Activated naive CD4-positive, alpha-beta T cell treated with anti-CD3 and anti-CD28 coated beads, Interleukin-2, amount 50 U/mL, for 16 hours (primary cell): ENCODE measurements at places on chromosomes 12 and 14.

- no peak for DNase-seq
Observed at GRCh38 chr12:122990961-122991622, 10.6 kb downstream of the ARL6IP4 start.

GRCh38 chr14:74419086-74419485 lies 6.9 kb downstream of the SYNDIG1L start:
- no peak for DNase-seq

- DNase-seq = no peak
Observed at GRCh38 chr12:68375756-68376695, 43.9 kb upstream of the MDM1 start.

DNA sequence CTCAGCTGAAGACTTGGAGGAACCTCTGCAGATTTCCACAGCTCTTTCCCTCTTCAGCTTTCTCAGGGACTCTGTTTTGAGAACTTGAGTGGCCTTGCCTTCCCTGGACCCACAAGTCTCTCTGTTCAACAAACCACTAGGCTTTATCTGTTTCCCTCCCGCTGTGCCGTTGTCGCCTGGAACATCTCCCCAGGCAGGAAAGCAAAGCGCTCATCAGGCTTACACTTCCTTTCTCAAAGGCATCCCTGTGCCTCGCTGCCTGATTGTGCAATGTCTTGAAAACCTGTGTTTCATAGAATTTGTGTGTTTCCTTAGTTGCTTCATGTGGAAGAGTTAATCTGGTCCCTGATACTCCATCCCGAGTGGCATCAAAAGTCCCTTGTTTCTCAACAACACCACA lies 64.1 kb downstream of the PPM1A start:
- no peak for DNase-seq

- no peak for DNase-seq
Observed at GRCh38 chr12:27575090-27575761, 51.2 kb downstream of the PPFIBP1 start.

DNA sequence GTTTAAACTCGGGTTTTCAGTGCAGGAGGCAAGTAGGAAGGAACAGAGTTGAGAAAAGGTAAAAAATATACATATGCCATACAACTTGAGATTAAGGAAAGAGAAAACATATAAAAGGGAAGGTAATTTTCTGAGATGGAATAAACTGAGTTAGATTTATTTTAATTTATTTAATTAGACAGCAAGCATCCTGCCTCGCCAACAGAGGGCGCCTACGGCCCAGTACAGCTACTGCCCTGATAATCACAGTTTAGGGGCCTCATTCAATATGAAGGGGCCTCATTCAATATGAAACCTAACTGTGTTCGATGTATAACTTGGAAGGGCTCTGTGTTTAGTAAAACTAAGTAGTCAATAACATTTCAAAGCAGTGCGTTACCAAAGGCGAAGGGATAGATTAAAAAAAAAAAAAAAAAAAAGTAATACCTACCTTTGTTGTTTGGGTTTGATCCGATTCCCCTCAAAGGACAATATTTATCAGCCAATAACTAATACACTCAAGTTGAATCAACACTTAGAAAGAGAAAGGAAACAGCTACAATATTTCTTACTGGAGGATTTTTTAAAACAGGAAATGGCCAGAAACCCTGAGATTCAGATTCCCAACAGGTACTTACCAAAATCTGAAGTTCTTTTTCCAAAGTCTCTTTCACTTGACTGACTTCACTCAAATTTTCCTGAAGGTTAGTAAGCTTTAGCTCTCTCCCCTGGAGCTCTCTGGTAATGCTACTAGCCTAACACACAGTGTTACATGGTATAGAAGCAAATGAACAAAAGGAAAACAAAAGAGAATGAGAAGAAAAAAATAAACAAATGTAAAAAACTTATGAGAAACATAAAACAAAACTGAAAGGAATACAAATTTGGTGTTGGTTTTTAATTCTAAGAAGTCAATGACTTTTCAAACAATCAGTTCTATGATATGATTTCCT lies 70.0 kb upstream of the VPS33A start:
- peak; percentile 54 for DNase-seq

- DNase-seq = no peak
Observed at GRCh38 chr12:23428758-23429157, 520.7 kb downstream of the SOX5 start.

DNA sequence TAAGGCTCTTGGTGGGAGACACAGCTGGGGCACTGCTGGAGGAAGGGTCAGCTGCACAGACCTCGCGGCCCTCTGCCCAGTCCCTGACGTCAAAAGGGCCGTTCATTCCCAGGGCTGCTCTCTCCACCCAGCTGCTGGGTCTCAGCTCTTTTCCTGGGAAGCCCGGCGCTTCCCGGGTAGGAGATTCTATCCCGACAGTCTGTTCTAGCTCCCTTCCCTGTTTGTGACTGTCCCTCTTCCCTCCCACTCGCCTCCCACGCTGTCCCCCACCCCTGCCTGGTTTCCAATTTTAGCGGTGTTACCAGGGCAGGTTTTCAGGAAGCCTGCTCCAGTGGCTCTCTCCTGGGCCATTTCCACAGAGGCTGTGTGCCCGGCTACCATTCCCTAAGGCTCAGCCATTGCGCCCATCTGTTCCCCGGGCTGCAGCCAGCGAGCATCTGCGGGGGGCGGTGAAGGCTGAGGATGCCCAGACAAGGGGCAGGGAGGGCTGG lies 186.6 kb downstream of the CACNA1C start:
- no peak for DNase-seq

DNA sequence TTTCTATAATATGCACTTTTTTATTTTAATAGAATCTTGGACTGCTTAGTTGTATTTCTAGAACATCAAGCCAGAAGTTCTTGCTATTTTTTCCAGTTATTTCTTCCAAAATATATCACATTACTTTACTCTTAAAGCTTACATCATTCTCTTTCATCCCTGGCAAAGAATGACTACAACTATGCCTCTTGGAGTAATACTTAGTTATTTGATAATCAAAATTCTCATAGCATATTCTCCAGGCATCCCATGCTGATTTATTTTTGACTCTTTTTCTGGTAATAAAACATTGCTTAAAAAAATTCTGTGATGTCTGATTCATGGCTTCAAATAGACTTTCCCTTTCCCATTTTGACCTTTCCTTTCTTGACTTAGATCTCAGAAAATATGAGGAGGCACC lies 118.7 kb upstream of the TSPAN8 start:
- no peak for DNase-seq

- no peak for DNase-seq
Observed at GRCh38 chr14:22796087-22796707, 19.0 kb downstream of the SLC7A7 start.

GRCh38 chr14:100778951-100779690 lies 46.8 kb upstream of the MEG3 start:
- no peak for DNase-seq

GRCh38 chr14:105201925-105202513 lies 20.9 kb upstream of the NUDT14 start:
- no peak for DNase-seq

- DNase-seq = no peak
Observed at GRCh38 chr12:99278899-99279298, 368.7 kb upstream of the GARIN6 start.

- DNase-seq = peak; percentile 92
Observed at GRCh38 chr12:69157023-69157655, 82.2 kb upstream of the CPSF6 start.

DNA sequence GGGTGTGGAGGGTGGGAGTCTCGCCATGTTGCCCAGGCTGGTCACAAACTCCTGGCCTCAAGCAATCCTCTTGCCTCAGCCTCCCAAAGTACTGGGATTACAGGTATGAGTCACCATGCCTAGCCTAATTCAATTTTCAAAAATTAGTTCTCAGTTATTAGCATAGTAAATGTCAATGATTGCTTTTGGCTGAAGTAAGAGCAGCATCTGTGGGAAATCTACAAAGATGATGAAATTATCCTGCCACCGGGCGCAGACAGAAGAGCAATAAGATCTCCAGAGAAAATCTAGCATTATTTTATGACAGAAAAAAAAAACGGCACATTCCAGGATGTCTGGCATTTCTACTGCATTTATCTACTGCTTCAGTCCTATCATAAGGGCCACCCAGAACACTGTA lies 97.9 kb upstream of the DAAM1 start:
- no peak for DNase-seq

- no peak for DNase-seq
Observed at GRCh38 chr12:49956663-49957569, 4.8 kb upstream of the AQP5 start.

DNA sequence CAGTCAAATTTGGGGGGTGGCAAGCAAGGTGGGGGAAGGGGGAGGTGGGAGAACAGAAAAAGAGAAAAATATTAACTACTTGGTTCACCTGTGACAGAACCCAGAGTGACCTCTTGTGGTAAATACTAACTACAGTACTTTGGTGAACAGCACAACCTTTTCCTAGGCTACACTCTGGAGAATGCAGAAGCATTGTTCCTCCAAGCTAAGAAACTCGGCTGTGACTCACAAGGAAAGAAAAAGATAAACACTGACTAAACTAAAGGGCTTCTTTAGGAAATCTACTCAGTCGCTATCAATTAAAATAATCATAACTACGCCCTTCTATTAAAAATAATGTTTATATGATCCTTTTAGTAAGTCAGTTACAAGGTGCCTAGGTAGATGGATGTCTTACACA lies 5.4 kb downstream of the KCNH5 start:
- DNase-seq = no peak

DNA sequence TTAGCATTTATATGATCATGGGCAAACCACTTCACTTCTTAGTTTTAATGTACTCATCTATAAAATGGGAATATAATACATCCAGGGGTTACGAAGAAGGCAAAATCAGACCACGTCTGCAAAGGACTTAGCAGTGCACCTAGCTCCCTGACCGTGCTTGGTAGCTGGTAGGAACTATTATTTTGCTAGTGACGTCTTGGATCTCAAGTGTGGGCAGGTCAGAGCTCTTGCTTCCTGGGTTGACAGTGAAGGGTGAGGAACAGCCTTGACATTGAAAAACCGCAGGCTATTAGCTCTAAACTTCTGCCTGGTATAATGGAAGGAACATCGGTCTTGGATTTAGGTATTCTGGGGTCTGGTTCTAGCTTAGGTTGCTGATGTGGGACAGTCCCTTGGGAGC lies 89.3 kb upstream of the MED13L start:
- no peak for DNase-seq

DNA sequence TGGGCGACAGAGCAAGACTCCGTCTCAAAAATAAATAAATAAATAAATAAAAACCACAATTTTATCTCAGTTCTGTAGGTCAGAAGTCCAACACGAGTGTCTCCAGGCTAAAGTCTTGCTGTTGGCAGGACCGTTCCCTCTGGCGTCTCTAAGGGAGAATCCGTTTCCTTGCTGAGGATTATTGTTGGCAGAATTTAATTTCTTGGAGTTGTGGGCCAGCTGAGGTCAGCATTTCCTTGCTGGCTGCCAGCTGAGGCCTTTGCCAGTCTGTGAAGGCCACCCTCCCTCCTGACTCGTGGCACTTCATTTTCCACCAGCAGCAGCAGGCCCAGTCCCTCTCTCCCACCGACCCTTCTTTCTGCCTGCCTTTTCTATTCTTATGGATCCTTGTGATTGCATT lies 17.2 kb downstream of the PSMC1 start:
- no peak for DNase-seq

DNA sequence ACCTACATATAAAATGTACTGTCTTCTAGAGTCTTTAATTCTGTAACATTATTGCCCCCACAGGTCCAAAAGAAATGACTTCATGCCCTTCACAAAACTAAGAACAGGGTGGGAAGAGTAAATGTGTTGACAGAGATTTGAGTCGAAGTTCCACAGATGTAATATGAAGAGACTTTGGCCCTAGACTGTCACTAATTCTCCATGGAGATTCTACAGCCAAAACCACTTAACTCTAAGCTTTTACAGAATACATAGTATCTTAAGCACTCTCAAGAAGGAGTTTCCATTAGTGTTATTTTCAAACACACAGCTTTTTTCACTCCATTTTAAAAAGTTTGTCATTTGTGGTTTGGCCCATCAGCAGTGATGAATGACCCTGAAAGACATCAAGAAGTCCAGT lies 56.3 kb downstream of the ABCC9 start:
- DNase-seq = no peak

DNA sequence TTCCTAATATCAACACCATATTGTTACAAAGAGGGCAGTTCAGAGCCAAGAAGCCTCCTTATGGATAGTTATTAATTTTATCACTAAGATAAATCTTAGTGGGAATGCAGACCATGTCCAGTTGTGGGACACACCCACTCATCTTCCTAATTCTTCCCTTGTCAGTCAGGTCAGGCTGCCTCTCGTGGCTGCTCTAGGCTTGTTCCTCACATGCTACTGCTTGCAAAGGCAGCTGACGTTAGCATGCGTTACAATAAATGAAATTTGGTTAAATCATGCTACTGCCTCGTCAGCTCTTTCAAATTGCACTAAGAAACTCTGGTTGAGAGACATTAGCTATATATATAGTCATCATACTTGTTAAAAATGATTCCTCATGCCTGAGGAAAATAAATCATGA lies 108.4 kb downstream of the CAND1 start:
- no peak for DNase-seq

GRCh38 chr14:77559381-77559780 lies 57.1 kb downstream of the SPTLC2 start:
- no peak for DNase-seq

DNA sequence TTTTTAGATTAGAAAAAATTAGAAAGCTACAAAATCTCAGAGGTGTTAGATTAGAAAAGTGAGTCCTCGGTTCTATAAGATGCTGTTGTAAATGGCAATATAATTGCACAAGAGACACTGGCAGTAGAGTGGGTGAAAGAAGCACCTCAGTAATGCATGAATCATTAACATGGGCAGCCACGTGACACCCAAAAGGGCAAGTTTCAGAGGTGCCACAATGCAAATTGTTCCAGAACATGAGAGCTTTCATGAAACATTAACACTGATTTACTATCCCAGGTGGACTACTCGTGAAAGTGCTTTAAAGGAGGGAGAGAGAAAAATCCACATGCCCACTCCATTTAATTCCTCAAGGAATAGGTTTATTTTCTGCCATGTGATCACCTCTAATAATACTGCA lies 108.4 kb downstream of the PTPRR start:
- no peak for DNase-seq

- DNase-seq = no peak
Observed at GRCh38 chr12:22765421-22766130, 140.6 kb downstream of the ETNK1 start.

GRCh38 chr14:23145794-23146350 lies 26.8 kb upstream of the CEBPE start:
- no peak for DNase-seq

DNA sequence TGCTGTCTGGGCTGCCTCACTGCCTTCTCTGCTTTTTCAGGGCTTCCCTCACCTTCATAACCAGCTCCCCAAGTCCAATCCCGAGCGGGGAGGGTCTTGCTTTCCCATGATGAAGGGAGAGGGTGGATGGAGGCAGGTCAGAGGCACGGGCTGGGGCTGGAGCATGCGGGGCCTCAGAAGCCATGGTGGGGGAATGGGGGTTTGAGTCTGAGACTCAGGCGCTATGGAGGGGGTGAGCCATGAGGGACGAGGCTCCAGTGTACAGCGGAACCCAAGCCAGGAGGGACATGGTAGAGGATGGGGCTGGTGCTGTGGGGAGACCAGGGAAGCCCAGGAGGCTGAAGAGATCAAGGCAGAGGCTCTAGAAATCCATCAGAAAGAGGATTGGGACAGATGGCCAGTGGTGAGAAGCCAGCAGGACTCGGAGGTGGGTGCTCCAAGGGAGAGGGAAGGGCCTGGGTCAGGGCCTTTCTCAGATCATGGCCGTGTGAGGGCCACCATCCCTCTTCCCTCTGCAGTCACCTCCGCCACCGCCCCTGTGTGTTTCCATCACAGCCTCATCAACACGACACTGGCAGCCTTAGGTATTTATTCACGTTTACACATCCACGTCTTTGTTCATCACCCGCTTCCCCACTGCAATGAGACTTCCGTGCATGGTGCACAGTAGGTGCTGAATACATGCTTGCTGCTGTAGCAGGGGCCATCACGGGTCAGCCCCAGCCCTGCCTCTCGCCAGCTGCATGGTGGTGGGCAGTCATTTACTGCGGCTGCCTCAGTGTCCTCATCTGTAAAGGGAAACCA lies 144.7 kb downstream of the ADGRD1 start:
- DNase-seq = no peak
